Activated T-cell treated with anti-CD3 and anti-CD28 coated beads for 1 hour (primary cell): ENCODE measurements at places on chromosomes 1 and 21.

GRCh38 chr1:209546390-209547085 lies 37.0 kb upstream of the CAMK1G start:
- no peak for DNase-seq

DNA sequence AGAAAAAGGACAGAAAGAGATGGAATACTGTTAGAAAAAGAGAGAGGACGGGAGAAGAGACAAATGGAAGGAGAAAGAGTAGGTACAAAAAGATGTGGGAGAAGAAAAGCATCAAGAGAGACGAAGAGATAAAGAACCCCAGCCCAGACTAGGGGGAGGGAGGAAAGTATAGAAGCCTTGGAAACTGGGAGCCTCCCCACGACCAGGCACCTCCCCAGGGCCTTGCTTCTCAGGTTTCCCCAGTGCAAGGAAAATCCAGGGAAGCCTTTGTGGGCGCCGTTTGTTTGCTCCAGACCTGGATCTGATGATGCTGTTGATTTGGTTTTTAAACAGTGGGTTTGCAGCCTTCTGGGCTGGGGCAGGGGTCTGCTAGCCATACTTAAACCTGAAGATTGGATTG lies 15.2 kb upstream of the ALX3 start:
- no peak for DNase-seq

DNA sequence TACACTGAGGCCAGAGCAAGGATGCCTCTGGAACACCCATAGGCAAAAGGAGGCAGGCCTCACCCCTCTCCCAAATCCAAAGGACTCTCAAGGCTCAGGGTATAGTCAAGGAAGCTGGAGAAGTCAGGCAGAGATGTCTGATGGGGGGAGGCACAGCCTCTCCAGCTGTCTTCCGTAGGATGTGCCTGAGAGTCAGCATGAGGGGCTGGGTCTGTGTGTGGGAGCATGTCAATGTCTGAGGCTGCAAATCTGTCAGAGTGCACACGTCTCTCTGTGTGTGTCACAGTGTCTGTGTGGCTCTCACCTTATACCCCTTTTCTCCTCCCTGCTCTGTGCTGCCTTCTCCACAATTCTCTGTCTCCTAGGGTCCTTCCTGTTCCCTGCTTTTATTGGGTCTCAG lies 4.0 kb downstream of the HPCAL4 start:
- no peak for DNase-seq

DNA sequence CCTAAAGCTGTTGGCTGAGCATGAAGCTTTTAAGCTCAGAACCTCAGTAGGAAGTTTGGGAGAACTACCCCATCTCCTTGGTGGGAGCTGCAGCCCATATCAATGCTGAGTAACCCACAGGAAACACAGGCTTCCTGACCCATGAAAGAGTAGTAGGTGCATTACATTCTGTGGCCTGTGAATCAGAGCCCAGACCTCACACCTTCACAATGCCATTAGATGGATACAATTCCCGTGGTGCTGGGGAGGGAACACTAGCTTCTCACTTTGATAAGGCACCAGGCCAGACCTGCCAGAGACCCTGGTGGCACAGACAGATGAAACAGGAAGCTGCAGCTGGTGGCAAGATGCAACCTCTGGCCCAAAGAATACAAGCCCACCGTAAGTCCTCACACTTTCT lies 308.8 kb downstream of the NPHP4 start:
- no peak for DNase-seq

GRCh38 chr1:160078512-160079195 lies 2.7 kb upstream of the KCNJ9 start:
- DNase-seq: peak; percentile 35

GRCh38 chr1:229226796-229227195 lies 44.1 kb upstream of the RAB4A start:
- DNase-seq: no peak

DNA sequence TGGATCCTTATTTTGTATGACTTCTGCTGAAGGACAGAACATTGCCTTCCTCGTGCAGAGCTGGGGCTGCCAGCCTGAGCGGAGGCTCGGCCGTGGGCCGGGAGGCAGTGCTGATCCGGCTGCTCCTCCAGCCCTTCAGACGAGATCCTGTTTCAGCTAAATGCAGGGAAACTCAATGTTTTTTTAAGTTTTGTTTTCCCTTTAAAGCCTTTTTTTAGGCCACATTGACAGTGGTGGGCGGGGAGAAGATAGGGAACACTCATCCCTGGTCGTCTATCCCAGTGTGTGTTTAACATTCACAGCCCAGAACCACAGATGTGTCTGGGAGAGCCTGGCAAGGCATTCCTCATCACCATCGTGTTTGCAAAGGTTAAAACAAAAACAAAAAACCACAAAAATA lies 27.5 kb upstream of the KDM4A start:
- no peak for DNase-seq

GRCh38 chr21:42806509-42807140 lies 72.7 kb downstream of the WDR4 start:
- no peak for DNase-seq

DNA sequence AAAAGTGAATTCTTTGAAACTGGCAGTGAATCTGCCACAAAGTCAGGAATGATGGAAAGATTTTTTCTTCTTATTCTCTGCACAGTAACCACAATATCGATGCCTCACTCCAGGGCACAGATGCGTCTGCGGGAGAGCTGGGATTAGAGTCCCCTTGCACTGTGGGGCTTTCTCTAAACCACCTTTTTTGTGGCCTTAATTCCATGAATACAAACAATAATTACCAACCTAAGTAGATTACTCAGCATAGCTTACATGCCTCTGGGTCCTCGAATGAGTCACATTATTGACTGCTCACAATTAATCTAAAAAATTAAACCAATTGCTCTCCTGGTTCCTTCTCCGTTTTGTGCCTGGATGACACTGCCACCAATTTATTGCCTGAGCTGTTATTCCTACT lies 125.8 kb downstream of the KAZN start:
- DNase-seq: no peak

DNA sequence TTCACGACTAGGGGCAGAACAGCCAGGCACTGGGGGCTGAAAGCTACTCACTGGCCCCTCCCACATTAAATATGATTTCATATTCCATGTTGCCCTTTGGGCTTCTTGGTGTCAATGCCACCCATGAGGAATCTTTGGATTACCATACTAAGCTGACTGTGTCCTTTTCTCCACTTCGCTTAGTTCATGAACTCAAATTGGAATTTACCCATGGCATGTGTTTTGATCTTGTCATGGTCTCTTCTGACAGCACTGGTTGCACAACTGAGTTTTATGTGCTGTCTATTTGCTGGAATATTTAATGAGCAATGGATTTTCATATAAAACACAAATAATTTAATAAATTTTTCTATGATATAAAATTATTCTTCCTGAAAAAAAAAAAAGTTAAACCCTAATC lies 59.2 kb downstream of the SERBP1 start:
- no peak for DNase-seq

DNA sequence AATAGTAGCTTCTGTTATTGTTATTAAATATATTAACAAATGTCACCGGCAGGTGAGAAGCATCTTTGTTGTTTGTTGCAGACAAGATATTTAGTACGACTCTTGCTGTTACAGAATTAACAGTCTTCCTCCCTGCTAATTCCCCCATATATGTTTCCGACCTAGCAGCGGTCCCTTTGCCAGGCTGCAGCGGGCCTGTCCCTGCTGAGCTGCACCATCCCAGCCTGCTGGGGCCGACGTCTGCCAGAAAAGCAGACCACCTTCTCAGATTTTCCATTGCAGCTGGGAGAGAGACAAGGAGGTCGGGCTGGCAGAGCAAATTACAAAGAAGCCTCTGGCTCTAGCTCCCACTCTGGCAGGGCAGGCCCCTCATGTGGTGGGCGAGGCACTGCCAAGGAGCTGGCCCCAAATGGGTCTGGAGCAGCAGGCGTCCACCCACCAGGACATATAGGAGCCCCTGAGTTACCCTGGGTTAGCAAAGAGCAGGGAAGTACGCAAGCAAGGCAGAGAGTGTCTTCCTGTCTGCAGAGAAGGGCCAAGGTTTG lies 142.7 kb downstream of the FOXD2 start:
- no peak for DNase-seq

DNA sequence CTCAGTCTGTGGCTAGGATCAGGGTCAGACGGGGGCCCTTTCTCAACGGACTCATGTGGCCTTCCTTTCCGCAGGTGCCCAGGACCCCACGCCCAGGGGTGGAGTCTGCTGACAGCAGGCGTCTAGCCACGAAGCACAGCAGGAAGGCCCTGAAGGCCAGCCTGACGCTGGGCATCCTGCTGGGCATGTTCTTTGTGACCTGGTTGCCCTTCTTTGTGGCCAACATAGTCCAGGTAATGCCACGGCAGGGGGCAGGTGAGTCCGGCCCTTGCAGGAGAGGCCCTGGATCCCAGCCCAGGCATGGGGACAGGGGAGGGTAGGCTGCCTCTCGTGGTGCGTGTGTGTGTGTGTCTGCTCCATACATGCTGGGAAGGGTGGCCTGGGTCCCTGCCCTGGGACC lies 13.8 kb downstream of the HTR6 start:
- DNase-seq: no peak

GRCh38 chr1:15411593-15412137 lies 2.0 kb downstream of the EFHD2 start:
- peak; percentile 26 for DNase-seq

DNA sequence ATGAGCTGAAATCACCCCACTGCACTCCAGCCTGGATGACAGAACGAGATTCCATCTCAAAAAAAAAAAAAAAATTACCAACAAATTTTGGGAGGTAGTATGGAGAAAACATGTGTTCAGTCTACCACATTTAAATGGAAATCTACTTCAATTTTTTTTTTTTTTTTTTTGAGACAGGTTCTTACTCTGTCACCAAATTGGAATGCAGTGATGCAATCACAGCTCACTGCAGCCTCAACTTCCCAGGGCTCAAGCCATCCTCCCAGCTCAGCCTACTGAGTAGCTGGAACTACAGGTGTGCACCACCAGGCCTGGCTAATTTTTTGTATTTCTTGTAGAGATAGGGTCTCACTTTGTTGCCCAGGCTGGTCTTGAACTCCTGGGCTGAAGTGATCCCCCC lies 82.1 kb downstream of the GFI1 start:
- DNase-seq: no peak

- DNase-seq: no peak
Observed at GRCh38 chr1:186757851-186758250, 70.9 kb upstream of the PLA2G4A start.

DNA sequence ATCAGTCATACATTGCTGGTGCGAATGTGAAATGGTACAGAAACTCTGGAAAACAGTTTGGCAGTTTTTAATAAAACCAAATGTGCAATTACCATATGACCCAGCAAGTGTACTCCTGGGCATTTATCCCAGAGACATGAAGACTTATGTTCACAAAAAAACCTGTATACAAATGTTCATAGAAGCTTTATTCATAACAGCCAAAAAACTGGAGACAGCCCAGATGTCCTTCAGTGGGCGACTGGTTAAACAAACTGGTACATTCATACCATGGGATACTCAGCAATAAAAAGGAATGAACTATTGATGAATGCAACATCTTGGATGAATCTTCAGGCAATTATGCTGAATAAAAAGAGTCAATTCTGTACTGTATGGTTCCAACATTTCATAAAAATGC lies 97.8 kb downstream of the DTL start:
- DNase-seq: no peak

DNA sequence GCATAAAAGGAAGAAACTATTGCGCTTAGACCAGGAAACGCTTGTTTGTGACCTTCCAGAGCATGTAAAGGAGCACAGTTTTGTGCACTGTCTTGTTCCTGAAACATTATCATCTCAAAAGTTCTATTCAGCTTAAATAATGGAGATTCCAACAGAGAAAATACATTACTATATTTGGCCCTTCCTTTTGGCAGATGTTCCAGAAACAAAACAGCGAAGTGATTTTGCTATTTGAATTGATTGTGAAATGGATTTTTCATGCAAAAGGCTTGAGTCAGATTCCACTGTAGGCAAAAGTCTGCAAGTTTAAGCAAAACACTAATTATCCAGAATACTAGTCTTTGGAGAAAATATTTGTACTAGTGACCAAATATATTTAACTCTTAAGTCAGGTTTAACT lies 80.3 kb upstream of the PTBP2 start:
- DNase-seq: no peak

- no peak for DNase-seq
Observed at GRCh38 chr21:43900690-43901089, 35.7 kb downstream of the AGPAT3 start.

DNA sequence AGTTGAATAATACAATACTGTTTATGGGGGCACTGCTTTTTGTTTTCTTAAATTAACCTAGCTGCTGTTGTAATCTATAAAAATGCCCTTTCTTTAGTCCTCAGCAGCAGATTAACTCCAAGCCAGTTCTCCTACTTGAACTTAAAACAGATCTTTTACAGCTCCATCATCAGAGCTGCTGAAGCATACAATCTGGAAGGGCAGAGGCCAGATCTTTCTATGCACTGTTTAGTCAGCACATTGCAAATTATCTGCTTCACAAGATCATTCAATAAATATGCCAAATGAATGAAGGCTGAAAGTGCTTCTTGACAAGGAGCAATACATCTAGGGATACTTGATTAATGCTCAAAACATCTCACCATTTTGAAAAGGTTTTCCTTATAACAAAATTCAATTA lies 115.8 kb downstream of the PLPPR5 start:
- DNase-seq: no peak

- no peak for DNase-seq
Observed at GRCh38 chr1:27551170-27551952, 52.6 kb downstream of the AHDC1 start.

DNA sequence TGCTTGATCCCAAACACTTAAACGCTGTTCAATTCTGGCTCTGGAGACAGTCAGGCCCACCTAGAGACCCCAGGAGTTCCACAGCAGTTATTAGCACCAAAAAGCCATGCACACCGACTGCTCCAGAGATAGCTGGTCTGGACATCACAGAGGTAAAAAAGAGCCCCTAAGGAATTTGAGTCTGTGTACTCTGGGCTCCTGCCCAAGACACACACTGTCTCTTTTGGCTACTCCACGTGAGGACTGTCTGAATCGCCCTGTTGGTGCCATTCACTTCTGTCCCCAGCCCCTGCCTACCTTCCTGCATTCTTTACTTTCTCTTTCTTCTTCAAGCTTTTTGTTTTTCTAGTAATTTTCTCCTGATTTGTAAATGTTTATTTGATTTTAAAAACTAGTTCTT lies 197.4 kb downstream of the ADGRL2 start:
- no peak for DNase-seq

DNA sequence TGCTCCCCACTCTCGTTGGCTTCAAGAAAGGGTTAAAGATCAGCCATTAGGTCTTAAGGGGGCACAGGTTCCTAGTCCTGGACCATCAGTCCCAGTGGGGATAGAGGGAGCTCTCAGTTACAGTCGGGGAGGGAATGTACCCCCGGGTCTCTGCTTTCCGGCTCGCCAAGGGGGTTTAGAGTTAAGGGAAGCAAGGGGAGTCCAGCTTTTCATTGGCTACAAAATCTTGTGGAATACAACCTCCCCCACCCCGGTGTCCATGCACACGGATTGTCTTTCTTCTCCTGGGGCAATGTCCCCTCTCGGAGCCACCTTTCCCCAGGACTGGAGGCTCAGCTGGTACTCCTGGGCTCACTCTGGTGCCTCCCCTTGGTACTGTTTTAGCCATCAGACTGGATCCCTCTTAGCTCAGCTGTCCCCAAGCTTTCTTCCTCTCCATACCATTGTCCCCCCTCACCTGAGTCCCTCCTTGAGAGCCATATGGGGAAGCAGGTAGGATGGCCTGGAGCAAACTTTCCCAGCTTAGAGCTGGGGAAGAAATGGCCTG lies at the start of gene A3GALT2:
A3GALT2 (minus strand) TSS at position 480 of the 547 bp plus-strand sequence; CDS start at position 480, 0 bp downstream.
- no peak for DNase-seq
